Activated B cell treated with CpG ODN at 0.5 μM for 24 hours (primary cell): ENCODE measurements at places on chromosomes 3 and 15. TPM values are rescaled to one million over a fixed set of nuclear protein-coding genes. Genes with fewer than 3 reads are reported as not detected.

The MEX3B gene
- 0.12 and 0.31 TPM in 2 replicates for total RNA-seq

- no peaks in the 10 kb centered on the region for H3K36me3 ChIP-seq
These were observed 72.0 kb upstream of the LSAMP start for GRCh38 chr3:116517308-116517707.

DNA sequence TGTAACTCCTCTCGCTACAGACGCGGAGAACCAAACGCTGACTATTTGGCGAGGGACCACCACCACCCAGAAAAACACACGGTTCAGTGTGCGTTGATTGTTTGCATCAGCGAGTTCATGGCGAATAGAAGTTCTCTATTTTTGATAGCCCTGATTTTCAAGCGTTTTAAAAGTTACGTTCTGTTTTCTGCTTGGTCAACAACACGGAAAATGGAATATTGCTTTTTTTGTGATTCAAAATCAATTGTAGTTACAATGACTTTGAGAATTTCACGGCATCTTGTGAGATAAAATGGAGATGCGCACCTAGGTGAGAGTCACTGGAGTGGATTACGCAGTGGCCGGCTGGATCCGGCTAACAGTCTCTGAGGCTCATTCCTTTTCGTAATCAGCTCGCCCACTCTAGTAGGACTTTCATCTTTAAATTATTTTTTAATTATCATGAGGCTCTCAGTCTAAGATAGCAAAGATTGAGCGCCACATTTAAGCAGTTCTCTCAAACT, 54.8 kb downstream of the CCDC54 start:
- peak overlapping the region; percentile 94 for H3K4me3 ChIP-seq
- peak overlapping the region; percentile 94 for H3K27ac ChIP-seq
- peaks cover 45% of the 10 kb centered on the region for H3K4me1 ChIP-seq
- no peaks in the 10 kb centered on the region for H3K27me3 ChIP-seq

The SERPINI2 gene
- not detected in 2 replicates for total RNA-seq

DNA sequence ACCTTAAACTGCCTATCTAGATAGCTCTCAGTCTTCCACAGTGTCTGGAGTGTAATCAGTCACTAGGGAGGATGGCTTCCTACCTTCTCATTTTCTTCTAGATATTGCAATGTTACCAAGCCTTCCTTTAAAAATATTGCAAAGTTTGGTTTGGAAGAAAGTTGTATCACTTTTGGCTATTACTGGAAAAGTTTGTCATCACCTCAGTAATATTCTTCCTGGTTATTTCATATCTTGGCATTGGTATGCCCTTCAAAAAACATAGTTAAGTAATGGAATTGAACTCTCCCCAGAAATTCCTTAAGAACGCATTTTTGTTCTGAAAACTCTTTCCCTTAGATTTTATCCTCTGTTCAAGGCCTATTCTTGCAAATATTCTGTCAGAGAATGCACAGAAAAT, 179.3 kb upstream of the MME start:
- no peaks in the 10 kb centered on the region for H3K36me3 ChIP-seq
- DNase-seq, result no peak
- H3K27me3 ChIP-seq, result no peaks in the 10 kb centered on the region
- H3K4me3 ChIP-seq, result no peak overlapping the region
- no peak overlapping the region for H3K27ac ChIP-seq
- H3K4me1 ChIP-seq, result no peaks in the 10 kb centered on the region

- H3K4me3 ChIP-seq, result no peak overlapping the region
- peaks cover 58% of the 10 kb centered on the region for H3K36me3 ChIP-seq
- no peak for DNase-seq
- H3K4me1 ChIP-seq, result no peaks in the 10 kb centered on the region
- H3K27ac ChIP-seq, result no peak overlapping the region
These were observed 28.3 kb downstream of the CAPN3 start for GRCh38 chr15:42387603-42388002.

DNA sequence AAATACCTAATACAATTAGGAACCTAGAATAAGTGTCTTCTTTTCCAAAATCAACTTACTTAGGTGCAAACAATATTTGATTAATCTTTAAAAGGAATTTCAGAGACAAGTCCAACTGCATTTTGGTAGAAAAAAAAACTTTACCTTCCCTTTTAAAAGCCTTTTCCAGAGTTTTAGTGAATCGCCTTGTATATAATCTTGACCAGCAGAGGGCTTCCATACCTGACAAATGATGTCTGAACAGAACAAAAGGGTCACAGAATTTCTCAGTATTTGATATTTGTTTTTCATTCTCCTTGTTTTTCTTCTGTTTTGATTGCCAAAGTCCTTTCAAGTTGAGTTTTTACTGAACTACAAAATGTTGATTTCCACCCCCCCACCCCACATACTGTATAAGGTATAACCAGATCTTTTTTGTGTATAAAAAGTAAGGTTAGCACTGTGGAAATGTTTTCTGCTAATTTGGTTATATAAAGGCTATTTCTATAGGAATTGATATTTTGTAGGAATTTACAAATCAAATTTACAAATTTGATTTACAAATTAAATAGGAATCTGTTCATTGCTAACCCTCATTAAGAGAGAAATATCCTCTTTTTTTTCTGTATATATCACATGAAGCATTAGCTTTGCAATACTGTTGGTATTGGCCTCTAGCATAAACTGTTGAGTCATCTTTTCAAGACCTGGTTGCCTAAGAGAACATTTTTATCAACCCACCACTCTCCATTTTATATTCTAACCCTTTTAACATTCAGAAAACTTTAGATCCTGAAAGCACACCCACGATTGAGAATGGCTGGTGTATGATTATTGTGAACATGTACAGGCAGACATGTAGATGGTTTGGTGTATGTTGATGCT, 464.1 kb upstream of the RARB start:
- H3K27me3 ChIP-seq, result no peaks in the 10 kb centered on the region
- DNase-seq, result no peak
- no peak overlapping the region for H3K27ac ChIP-seq
- no peaks in the 10 kb centered on the region for H3K36me3 ChIP-seq
- H3K4me1 ChIP-seq, result no peaks in the 10 kb centered on the region

The SEMA3B gene
- 0.15 TPM in 1 of 2 replicates, not detected in the other for total RNA-seq

- H3K4me1 ChIP-seq, result no peaks in the 10 kb centered on the region
- H3K4me3 ChIP-seq, result no peak overlapping the region
- DNase-seq, result no peak
- no peaks in the 10 kb centered on the region for H3K36me3 ChIP-seq
These were observed 48.7 kb downstream of the FGF7 start for GRCh38 chr15:49471733-49472132.

DNA sequence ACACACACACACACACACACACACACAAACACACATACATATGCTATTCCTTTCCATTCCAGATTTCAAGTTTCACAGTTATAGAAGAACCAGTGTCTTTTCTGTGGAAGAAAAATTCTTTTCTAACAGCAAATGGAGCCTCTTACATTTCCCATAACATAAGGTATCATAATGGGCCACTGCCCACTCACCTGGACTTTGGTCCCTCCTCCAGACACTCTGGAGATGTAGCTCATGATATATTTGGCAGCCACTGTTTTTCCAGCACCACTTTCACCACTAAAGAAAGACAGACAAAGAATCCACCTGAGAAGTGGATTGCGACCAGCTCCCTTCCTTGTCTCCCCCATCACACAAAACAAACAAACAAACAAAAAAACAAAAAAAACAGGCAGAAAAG, 29.8 kb downstream of the LDHAL6B start:
- H3K4me1 ChIP-seq, result peaks cover 45% of the 10 kb centered on the region
- DNase-seq, result no peak
- H3K4me3 ChIP-seq, result peak overlapping the region; percentile 65
- peak overlapping the region; percentile 88 for H3K27ac ChIP-seq
